ENCODE measurements at places on chromosomes 3 and 15.

DNA sequence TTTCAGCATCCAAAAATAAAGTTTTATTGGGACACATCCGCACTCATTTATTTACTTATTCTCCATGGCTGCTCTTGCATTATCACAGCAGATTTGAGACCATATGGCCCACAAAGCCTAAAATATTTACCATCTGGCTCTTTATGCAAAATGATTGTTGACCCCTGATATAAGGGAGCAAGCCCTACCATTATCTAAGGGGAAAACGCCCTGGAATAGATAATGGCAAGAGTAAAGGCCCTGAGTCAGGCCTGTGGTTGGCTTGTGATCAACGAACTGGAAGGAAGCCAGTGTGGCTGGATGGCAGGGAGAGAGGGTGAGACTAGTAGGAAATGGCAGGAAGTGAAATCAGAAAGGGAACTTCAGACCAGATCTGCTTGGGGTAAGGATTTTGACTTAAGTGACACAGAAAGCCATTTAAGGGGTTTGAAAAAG lies 24.6 kb upstream of the DMXL2 start:
- DNase-seq, result no peak

GRCh38 chr3:134852893-134853351 lies 57.9 kb downstream of the EPHB1 start:
- no peak for DNase-seq

- no peak for DNase-seq
These were observed 61.7 kb upstream of the ITGA11 start for GRCh38 chr15:68493629-68494028.

DNA sequence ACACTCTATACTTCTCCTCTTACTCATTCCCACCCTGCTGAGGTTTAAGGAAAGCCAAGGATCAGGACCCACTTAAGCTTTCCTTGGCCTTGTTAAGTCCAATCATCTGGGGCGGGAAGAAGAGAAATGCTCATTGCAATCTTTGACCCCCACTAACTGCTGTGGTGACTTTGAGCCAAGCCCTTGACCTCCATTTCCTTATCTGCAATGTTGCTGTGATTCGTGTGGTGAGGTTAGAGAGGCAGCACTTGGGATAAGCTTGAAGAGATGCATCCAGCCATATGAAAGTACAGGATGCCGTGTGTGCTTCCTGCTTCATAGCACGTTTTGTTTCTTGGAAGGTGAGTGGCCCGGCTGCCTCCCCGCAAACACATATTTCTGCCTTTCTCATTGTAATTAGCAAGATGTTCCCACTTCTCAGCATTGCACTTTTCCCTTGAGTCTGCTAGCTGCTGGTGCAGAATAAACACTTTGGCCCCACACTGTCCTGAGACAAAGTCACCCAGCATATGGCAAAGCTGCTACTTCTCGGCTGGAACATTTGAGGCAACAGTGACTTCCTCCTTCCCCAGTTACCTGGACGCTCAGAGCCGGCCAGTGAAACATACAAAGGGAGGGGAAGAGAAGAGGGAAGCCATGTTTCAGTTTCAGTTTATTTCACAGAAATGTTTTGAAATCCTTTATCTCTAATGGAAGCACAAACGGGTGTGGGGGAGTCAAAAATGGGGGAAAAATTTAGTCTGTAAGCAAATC lies 10.5 kb upstream of the NUDT16 start:
- DNase-seq, result no peak

DNA sequence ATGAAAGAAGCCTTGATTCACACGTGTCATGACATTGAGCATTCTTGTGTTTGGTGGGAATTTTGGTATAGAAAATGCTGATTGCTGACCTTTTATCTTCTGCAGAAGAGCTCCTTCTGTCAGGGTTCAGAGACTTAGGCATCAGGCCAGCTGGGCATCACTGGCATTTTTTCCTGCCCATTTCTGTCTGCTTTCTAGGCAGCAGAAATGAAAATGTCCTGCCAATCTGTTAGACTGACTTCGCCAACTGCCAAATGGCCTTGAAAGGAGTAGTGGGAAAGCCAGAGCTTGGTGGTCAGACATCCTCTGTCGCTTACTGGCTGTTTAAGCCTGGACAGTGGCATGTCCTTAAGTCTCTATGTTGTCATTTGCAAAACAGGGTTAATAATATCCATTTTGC lies 57.4 kb downstream of the EEFSEC start:
- DNase-seq, result no peak

GRCh38 chr3:155853214-155854140 lies 750 bp downstream of the SLC33A1 start:
- DNase-seq, result peak; percentile 21

DNA sequence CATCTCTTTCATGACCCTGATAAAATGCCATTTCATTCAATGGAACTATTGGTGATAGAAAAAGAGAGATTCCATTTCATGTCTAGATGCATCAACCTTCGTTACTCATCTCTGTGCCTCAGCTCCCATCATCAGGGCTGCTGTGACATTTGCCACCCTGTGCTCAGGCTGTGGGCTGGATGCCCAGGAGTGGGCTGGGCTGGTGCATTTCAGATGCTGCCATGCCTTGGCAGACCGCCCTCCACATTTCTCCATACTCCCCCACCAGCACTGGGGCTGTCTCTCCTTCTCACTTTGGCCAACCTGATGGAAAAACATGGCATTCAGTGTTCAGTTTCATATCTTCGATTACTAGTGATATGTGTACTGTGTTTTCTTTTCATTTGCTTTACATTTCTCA lies 59.1 kb downstream of the DNASE1L3 start:
- no peak for DNase-seq

DNA sequence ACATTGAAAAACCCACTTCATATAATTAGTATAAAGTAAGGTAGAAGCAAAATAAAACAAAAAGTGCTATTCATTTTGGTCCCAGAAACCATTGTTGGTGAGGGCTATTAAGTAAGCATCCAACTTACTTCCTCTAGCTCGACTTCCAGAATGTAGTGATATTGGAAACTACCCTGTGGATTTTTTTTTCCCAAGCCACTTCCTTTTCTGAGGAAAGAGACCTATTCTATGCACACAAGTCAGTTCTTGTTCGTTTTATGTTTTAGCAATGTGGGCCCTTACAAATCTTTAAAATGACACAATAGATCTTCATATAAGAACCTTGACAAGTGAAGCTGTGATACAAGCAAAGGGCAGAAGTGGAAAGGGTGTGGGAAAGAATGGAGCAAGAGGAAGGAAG lies 402.0 kb upstream of the TBL1XR1 start:
- no peak for DNase-seq

DNA sequence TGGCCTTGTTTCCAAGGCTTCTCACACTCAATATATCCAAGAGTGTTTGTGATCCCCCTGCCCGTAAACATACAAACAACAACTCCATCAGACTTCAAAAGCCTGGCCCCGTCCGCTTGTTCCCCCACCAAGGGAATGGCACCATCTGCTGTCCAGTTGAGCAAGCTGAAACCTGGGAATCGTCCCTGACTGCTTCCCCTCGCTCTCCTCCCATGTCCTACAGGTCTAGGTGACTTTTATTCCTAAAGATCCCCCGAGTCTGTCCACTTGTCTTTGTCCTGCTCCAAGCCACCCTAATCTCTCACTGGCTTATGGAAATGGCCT lies 27.9 kb upstream of the FAM174B start:
- DNase-seq, result peak; percentile 35

GRCh38 chr15:69841113-69841828 lies 256.4 kb downstream of the TLE3 start:
- peak; percentile 47 for DNase-seq

DNA sequence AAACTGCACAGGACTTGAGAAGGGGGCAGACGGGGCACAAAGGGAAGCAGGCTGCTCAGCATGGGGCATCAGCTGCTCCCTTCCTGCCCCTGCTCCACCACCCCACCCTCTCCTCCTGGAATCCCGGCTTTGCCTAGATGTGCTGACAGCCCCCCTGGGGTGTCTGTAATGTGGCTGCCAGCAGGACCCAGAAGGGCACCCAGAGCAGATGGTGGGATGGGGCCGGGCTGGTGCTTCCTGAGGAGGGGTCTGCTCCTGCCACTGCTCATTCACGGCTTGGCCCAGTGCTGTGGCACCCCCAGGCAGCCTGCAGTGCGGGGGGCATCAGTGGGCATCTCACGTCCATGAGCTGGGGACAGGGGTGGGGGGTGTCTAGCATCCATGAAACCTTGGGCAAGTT lies 10.2 kb downstream of the H1-8 start:
- no peak for DNase-seq

- no peak for DNase-seq
These were observed 31.4 kb upstream of the POU1F1 start for GRCh38 chr3:87307805-87308204.

DNA sequence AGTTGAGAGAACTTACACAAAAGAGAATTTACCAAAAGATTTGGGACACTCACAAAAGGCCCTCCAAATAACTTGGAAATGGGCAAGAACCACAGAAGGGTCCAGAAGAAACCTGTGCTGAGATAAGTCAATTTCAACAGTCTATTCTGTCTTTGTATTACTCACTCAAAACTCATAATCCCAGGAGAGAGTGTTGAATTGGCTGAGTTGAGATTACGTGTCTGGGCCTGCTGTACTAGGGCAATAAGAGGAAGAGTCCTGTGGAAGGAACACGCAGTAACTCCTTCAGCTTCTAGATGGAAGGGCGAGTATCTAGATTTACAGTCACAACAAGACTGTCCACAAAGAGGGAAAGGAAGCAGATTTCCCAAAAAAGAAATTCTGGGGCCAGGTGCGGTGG lies 42.5 kb upstream of the DYNC1LI1 start:
- DNase-seq, result no peak

DNA sequence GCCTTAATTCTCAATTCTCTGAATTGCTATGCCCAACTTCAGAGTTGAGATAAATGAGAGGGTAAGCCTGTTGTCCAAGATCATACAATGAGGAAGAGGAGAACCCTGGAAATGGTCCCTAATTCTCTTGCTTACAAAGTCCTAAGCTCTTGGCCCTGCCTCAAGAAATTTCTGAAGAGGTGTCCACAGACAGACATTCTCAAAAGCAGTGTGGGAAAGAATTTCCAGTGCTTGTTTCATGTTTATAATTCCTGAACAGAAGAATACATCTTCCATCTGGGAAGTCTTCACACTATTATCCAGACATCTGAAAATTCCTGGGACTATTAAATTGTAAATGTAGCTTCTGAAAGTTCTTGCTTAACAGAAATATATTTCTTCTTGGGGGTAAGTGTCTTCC lies 166.8 kb upstream of the LRTM1 start:
- no peak for DNase-seq
